ENCODE measurements at places on chromosomes 6 and 20.

DNA sequence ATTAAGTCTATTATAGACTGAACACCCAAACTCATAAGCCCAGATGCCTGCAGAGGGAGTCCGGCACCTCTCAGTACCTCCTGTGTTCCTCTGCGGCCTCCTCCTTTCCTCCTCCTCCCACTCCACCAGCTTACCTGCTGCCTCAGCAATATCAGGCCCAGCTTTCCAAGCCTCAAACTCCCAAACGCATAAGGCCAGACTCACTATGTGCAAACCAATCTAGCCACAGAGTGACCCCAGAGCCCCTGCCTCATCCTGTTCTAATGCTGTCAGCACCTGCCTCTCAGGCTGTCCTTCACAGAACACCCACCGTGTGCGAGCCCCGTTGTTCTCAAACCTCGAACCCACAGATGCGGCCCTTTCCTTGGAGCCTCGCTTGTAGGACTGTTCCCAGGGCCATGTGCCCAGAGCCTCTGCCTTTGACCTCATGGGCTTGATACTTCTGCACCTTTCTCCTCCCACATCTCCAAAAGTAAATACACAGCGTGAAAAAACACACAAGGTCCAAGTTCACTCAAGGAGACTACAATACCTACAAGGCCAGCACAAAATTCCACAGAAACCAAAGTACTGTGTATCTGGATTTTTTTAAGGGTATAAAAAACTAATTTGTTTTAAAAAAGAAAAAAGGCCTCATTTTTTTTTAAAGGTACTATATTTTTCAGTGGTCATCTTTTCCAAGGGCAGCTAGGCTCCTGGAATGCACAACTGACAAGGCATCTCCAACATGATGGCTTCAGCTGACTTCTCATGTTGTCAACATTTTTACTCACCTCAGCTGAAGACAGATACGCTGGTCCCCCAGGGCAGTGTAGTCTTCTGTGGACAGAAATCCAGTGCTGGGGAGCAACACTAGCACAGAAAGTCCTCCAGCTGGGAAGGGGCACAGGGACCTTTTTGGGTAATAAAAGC, 52.3 kb downstream of the ABHD12 start:
- DNase-seq: no peak

- no peak for DNase-seq
Observed at GRCh38 chr6:57423468-57423867, 106.0 kb downstream of the PRIM2 start.

- DNase-seq: no peak
Observed at GRCh38 chr6:64644024-64644423, 1008.4 kb downstream of the PHF3 start.

DNA sequence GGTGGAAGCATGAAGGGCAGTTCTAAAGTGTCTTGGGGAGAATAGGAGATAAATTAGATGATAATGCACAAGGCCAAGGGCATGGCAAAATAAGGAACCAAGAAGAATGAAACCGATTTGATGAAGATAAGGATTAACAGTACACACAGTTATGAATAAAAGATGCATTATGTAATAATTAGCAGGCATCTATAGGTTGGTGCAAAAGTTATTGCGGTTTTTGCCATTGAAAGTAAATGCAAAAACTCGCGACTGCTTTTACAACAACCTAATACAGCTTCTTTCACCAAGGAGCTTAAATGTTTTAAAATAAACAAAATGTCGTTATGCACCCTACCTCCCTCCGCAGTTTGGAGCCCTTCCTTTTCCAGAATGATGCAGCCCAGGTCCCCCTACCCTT, 29.0 kb downstream of the MAS1 start:
- no peak for DNase-seq

GRCh38 chr6:159729598-159730331, 2.5 kb downstream of the WTAP start:
- no peak for DNase-seq

GRCh38 chr6:124955108-124955856, 7.0 kb upstream of the RNF217 start:
- no peak for DNase-seq

- no peak for DNase-seq
Observed at GRCh38 chr6:12431023-12431422, 140.9 kb downstream of the EDN1 start.

GRCh38 chr6:26404546-26404945, 2.5 kb downstream of the BTN3A1 start:
- no peak for DNase-seq

- DNase-seq: no peak
Observed at GRCh38 chr20:47265984-47266383, 90.5 kb downstream of the ZMYND8 start.

All from DMS79 (cell line).